ENCODE measurements at places on chromosomes 11 and 22.

DNA sequence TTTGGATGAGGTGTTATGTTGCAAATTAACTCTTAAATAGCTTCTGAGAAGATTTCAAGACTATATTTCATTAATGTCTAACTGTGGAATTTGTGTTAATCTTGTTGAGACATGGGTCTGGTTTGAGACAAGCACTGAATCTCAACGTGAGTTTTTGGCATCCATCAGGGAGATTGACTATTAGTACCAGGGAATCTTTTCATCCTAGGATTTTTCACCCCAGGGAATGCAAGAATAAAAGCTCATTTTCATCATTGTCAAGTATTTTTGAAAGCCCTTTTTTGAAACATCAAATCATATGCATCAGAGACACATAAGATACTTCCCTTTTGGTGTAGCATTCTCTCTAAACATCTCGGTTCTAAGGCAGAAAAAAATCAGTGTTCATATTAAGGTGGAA is 19.5 kb downstream of the OR5T2 start:
- DNase-seq, result no peak

GRCh38 chr11:74638869-74639268 is 46.5 kb downstream of the POLD3 start:
- DNase-seq, result no peak

DNA sequence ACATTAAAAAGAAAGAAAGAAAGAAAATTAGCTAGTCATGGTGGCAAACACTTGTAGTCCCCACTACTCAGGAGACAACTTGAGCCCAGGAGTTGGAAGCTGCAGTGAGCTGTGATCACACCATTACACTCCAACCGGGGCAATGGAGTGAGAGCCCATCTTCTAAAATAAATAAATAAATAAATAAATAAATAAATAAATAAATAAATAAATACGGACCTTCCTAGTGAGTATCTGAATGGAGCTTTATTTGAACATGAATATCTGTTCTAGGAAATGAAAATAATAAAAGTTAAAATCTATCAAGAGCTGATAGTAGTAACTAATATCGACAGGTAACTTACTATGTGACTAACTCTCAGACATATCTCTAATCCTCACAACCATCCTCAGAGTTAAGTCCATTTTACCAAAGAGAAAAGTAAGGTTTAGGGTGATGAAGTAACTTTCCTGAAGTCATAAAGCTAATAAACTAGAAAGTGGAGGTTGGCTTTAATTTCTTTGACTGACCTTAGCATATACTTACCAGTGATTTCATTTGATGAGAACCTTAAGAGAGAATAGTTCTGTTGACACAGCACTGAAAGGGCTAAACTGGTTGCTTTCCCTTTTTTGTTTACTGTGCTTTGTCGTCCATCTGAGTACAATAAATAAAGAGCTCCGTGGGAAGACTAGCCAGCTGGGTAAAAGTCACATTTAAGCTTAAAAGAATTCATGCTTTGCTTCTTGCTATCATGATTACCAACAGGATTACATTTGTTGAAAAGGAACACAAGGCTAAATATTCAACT is 22.4 kb downstream of the ENTHD1 start:
- DNase-seq, result no peak

GRCh38 chr11:2085251-2086066 is 53.7 kb downstream of the IGF2 start:
- DNase-seq, result no peak

DNA sequence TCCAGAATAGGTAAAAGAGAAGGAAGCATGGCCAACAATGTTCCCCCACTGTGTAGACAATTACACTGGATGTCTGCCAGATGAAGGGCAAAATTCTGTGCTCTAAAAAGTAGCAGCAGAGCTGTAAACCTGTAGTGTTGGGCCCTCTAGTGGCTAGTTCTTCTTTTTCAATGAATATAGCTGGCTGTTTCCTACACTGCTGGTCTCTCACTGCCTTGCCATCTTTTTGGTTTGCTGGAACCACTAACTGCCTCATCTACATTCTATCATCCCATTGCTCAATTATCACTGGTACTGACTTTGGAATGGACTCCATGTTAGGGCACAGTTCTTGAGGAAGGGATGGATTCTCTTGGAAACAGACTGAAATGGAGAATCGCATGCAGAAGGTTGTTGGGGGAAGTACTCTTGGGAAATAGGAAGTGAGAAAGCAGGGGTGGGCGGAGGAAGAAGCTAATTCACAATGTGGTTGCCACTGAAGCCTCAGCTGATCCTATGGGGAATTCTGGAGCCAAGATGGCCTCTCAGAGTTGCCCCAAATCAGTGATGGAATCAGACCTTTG is 17.9 kb downstream of the KCNE3 start:
- DNase-seq, result peak; percentile 69

GRCh38 chr11:34926101-34926830 is 9.8 kb downstream of the PDHX start:
- DNase-seq, result no peak

GRCh38 chr11:28529046-28529445 is 420.9 kb downstream of the METTL15 start:
- no peak for DNase-seq

GRCh38 chr22:44442186-44442815 is 55.7 kb downstream of the RTL6 start:
- DNase-seq, result peak; percentile 28

DNA sequence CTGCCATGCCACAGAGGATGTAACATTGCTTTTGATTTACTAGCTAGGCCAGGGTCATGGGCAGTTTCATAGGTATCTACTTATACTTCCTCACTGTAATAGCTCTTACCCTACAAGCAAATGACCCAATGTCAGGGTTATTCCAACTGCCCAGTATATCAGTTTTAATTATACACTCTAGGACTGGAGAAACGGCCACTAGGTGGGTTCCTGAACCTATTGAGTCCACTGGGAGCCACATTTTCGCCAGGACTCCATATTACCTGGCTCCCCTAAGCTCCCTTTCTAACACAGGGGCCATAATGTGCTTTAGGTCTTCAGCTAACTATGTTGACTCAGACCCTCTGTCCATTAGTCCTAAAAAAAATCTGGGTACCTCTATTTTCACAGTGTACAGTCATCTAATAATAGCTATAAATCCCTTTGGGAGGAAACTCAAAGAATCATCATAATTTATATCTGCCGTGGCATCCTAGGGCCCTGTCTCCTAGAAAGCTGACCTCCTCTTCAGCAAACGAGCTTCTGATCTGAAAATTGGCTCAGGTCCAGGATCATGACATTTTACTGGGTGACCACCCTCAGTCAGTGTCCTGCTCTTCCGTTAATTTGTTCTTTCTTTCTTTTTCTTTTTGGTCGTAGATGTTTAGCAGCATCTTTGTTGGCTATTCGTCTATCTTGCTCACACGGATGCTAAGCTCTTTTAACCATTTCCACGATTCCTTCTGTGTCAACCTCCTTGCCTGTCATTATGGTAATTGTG is 244.3 kb downstream of the FAM76B start:
- peak; percentile 45 for DNase-seq

DNA sequence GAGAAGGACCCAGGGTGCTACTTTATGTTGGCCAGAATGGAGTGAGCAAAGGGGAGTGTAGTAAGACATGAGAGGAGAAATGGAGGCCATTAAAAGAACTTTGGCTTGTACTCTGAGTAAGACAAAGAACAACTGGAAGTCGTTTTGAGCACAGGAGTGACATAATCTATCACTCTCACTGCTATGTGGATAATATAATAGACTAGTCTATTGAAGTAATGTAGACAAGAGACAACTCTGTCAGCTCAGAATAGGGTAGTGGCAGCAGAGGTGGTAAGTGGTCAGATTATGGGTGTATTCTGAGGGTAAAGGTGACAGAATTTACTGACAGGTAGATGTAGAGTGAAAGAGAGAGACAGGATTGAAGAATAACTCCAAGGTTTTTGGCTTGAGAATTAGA is 8.2 kb downstream of the KIF18A start:
- DNase-seq, result no peak

- no peak for DNase-seq
Observed at GRCh38 chr11:58046231-58046630, 15.5 kb downstream of the OR6Q1 start.

DNA sequence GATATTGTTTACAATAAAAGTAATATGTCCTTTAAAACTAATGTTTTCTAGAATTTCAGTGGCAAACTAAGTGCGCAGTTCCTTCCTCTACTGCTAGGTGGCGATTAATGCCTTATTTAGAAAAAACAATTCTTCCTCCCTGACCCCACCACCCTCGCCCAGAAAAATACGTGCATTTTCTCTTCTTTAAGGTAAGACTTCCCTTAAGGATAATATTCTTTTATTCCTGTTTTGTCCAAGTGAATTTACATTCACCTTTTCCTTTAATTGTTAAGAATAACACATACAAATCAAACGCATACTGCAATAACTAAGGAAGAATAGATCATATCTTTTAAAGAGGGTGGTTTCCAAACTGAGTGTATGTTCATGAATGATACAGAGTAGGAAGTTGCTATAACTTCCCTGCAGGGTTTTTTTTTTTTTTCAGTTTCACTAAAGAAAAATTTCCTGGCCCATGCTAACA is 17.0 kb upstream of the PSMA1 start:
- DNase-seq, result peak; percentile 62

DNA sequence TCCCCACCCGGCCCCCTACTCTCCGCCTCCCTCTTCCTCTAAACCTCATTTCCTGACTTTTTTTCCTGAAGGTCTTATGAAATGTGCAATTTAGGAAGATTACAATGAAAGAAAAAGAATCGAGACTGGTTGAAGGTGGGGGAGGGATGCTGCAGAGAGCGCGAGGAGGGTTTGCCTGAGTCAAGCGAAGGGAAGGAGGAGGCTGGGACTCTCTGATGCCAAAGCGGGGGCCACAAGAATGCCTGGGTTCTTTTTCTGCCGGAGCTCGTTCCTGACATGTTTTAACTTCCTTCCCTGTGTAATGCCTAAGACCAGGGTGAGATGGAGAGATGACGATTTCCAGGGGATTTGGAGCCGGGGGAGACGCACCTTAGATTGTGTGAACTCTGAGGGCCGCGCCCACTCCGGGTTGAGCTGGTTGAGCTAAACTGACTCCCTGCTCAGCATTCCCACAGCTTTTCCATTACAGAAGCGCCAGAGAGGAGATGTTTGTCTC is 270.5 kb upstream of the SORL1-AS1 start:
- DNase-seq, result peak; percentile 75

DNA sequence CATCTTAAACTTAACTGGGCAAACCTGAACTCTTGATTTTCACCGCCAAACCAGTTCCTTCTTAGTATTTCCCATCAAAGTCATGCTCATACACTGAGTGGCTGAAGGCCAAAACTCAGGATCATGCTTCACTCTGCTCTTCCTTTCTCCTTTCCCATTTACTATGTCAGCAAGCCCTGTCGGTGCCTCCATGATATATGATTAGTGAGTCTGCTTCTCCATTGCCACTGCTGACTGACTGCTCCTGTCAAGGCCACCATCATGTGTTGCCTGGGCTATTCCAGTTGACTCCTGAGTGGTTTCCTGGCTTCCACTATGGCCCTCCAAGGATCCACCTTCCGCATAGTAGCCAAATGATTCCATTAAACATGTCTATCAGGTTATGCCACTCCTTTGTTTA is 42.8 kb upstream of the AMPD3 start:
- DNase-seq, result no peak

- DNase-seq, result no peak
Observed at GRCh38 chr22:20456722-20457076, 19.1 kb upstream of the SCARF2 start.

DNA sequence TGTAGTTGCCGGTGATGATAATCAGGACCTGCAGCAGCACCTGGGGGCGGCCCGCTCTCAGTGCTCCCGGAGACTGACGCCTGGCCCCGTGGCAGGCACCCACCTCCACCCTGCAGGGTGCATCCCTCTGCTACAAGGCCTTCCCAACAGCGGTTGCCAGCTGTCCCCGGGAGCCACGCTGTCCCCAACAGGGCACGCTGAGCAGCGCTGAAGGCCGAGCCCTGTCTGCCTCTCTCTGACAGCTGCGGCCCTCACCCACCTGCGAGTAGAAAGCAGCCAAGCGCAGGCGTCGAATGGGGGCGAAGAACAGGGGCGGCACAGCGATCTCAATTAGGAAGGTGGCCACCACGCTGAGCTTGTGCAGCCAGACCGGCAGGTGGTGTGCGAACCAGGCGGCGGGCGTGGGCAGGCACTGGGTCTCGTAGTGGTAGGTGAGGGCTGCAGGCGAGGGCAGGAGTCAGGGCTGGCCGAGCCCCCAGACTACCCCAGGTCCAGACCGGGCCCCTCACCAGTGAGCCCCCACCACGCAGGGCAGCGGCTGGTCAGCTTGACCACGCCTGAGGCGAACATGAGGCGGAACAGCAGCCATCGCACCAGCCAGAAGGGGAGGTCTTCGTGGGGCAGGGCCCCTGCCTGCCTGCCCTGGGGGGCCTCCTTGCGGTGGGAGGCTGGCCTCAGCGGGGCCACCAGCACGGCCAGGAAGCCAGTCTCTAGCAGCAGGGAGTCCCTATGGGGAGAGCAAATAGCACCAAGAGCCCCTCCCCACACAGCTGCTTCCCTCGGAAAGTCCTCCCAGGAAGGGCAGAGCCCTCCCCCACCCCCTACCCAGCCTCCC is 1.5 kb downstream of the LMF2 start:
- no peak for DNase-seq

DNA sequence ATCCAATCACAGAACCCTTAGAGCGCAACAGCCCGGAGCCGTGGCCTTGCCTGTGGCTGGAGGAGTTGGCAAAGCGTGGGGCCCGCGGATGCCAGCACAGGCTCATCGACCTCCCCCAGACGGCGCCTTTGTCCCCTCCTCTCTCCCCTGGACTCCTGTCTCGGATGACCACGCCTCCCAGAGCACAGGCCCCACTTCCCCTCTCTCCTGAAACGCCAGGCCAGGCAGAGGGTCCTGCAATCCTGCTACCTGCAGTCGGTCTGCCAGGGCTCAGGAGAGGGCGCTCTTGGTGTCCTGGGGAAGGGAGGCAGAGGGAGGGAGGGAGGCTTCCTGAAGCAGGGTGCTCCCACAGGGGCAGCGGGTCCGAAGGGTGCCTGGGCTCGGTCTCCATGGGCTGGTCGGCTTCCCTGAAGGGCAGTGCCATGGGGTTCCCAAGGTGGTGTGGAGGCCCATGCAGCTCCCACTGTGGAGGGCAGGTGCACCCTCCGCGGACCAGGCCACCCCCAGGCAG is 16.6 kb upstream of the TTLL12 start:
- peak; percentile 93 for DNase-seq

- peak; percentile 88 for DNase-seq
Observed at GRCh38 chr11:32870676-32871075, 21.9 kb upstream of the QSER1 start.

- DNase-seq, result no peak
Observed at GRCh38 chr22:34902335-34902734, 163.6 kb upstream of the ISX start.

DNA sequence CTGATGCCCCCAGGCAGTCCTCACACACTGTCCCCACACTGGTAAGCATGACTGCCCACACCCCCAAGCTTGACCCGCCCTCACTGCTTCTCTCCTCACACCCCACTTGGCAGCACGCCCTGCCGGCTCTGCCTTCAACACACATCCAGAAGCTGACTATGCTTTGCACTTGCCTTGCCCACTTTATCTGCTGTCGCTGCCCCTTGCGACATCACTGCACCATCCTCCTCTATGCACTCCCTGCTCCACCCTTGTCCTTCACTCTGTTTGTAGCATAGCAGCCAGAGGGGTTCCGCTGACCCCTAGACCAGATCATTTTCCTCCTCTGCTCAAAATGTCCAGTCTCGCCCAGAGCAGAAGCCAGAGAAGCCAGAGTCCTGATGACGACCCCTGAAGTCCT is 25.3 kb upstream of the SLC25A1 start:
- no peak for DNase-seq

- DNase-seq, result peak; percentile 17
Observed at GRCh38 chr11:71298016-71298550, 45.7 kb upstream of the SHANK2 start.
